ENCODE measurements at places on chromosomes 11 and 22.
A peak's percentile ranks its signal among the peaks of the same experiment; 100 is the strongest.

DNA sequence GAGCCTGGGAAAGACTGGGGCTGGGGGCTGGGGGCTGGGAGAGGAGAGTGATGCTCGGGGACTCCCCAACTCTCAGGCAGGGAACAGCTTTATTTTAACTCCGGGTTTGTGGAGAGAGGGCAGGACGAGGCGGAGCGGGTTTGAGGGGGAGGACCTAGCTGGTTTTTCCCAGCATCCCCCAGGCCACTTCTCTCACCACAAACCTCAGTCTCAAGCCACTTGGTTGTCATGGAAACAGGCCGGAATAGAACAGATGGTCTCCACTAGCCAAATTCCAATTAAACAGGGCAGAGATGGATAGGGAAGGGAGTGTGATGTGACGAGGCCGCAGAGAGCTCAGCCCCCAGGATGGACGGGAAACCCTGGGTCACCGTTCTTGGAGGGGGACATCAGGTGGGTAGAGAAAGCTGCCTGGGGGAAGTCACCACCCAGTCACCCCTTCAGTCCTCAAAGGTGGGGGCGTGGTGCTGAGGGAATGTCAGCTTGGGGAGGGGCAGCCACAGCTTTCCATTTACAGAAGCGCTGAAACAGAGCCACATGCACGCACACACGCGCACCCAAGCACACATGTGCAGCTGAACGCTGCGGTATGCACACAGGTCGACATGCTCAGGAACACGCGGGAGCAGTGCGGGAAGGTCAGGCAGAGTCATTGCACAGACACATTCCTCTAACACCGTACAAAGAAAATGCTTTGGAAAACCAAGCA is 19.2 kb downstream of the NECTIN1 start:
- DNase-seq, result no peak

DNA sequence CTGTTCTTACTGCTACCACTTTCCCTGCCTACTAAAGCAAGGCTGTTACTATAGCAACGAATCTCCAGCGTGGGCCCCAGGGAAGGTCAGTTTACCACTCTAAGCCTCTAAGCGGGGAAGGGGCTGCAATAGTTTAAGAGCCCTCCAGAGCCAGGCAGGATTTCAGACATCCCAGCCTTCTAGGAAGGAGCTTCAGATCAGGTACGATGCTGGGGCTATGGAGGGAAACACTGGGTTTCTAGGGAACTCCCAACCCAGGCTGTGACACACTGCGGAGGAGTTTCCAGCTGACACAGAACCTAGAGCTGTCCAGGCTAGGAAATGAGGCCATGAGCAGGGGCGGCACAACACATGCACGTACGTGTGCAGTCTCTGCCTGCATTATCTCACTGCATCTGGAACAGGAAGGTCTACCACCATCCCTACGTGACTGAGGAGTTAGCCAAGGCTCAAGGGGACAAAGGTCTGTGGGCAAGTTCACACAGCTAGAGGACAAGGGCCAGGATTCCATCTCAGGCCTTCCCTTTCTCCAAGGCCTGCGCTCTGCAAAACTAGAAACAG is 20.4 kb downstream of the HPS4 start:
- no peak for DNase-seq

- no peak for DNase-seq
Observed at GRCh38 chr22:46966846-46967245, 204.4 kb downstream of the TBC1D22A start.

- no peak for DNase-seq
Observed at GRCh38 chr11:102306048-102306597, 11.2 kb upstream of the BIRC3 start.

DNA sequence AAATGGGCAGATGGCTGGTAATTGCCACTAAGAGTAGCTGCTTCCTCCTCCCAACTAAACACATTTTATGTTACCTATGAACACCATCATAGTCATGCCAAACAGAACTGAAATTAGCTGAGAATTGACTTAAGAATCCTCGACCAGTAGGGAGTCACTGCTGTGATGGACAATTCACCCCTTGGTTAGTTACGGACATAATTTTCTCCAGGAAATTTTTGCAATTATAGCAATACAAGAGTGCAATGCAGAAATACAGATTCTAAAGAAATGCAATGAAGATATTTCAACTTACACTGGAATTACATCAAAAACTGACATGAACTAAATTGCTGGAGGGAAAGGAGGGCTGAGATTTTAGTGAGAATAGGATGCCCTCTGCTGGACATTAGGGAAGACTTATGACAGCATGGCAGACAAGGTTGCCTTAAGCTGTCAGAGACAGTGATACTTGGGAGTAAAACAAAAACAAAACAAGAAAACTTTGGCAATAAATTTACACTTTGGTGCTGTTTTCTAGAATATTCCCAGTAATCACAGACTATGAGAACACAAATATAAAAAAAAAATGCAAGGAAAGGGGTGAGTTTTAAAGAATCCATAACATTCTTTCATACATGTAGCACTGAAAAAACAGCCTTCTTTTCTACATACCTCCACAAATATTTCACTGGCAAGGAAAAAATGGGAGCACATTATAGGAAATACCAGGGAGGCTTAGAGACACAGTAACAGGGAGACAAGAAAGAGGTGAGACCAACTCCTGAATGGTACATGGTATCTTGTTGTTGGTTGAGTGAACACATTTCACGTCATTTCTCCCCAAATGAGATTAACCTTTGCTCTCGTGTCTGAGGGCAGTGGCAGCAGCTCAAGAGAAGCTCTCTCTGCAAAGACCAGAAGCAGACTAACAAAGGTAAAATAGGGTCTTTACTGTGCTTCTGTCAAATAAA is 11.2 kb upstream of the PPP2R1B start:
- peak; percentile 45 for DNase-seq

All from Panc1 (cell line).